ENCODE measurements at places on chromosomes 1 and 21. TPM values are rescaled to one million over a fixed set of nuclear protein-coding genes. Genes with fewer than 3 reads are reported as not detected.

DNA sequence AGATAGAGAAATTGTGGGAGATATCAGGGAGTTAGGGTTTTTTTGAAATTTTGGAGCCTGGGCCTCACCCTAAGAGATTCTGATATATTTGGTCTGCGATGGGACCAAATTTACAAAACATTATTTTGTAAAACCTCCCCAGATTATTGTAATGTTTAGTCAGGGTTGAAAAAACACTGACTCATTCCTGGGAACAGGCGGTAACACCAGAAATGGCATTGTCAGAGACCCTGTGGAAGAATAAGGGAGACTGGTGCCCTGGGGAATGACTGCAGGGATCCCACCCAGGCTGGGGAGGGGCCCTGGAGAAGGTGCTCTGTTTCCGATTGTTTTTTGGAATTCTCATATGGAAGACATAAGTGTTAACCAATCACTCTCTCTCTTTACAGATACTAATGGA is 13.1 kb upstream of the STRIP1 start:
- no peak overlapping the region for H3K27ac ChIP-seq
- H3K27me3 ChIP-seq: no peaks in the 10 kb centered on the region
- H3K4me3 ChIP-seq: no peak overlapping the region
- no peak for DNase-seq

DNA sequence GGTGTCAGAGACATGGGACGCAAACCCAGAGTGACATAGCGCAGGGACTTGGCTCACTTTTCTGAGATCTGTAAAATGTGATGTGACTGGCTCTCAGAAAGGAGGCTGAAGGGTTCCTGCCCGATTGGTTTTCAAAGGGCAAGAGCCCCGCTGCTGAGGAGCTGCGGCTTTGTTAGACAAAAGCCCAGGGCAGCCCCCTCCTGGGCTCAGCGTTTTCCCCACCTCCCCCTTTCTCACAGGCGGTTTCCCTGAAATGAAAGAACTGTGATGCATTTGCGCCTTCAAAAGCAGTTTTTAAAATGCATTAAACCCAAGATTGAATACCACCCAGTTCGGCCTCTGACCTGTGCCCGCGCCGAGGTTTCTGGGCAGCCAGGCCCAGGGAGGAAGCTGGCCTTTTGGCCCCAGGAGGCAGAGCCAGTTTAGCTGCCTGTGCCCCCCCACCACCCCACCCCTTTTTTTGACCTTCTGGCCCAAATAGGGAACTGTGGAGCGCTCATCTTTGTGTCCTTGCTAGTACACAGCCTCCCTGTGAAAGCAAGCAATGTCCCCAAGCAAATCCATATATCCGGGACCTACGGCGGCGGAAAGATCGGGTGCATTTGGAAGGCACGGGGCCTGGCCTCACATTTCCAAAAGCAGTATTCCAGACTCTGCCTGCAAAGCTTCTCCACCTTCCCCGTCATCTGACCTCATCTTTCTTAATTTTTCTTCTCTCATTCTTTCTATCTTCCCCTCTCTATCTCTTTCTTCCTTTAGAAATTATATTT is 28.6 kb downstream of the CD247 start:
- no peaks in the 10 kb centered on the region for H3K4me1 ChIP-seq
- peaks cover 21% of the 10 kb centered on the region for H3K27me3 ChIP-seq
- DNase-seq: no peak

- no peak overlapping the region for H3K27ac ChIP-seq
- no peak overlapping the region for H3K4me3 ChIP-seq
- H3K27me3 ChIP-seq: no peaks in the 10 kb centered on the region
- H3K4me1 ChIP-seq: no peaks in the 10 kb centered on the region
- DNase-seq: peak; percentile 70
- H3K36me3 ChIP-seq: no peaks in the 10 kb centered on the region
These were observed 9.2 kb upstream of the SLAMF8 start for GRCh38 chr1:159817276-159818041.

GRCh38 chr1:155970531-155971167 is 7.7 kb downstream of the ARHGEF2 start:
- peaks cover 16% of the 10 kb centered on the region for H3K36me3 ChIP-seq
- no peaks in the 10 kb centered on the region for H3K27me3 ChIP-seq
- no peak overlapping the region for H3K4me3 ChIP-seq
- peaks cover 95% of the 10 kb centered on the region for H3K4me1 ChIP-seq

- peak overlapping the region; percentile 46 for H3K27ac ChIP-seq
- no peak for DNase-seq
- no peaks in the 10 kb centered on the region for H3K27me3 ChIP-seq
- H3K4me1 ChIP-seq: peaks cover 92% of the 10 kb centered on the region
These were observed 26.8 kb upstream of the SLC30A1 start for GRCh38 chr1:211605603-211606331.

- peaks cover 10% of the 10 kb centered on the region for H3K36me3 ChIP-seq
- peak; percentile 98 for DNase-seq
- peak overlapping the region; percentile 83 for H3K27ac ChIP-seq
- no peaks in the 10 kb centered on the region for H3K27me3 ChIP-seq
- no peak overlapping the region for H3K4me3 ChIP-seq
These were observed 80.9 kb downstream of the TTC3 start for GRCh38 chr21:37153935-37154350.

GRCh38 chr1:18874600-18874999 is 15.1 kb upstream of the TAS1R2 start:
- no peak overlapping the region for H3K4me3 ChIP-seq
- H3K4me1 ChIP-seq: no peaks in the 10 kb centered on the region
- no peak overlapping the region for H3K27ac ChIP-seq
- DNase-seq: no peak
- H3K27me3 ChIP-seq: no peaks in the 10 kb centered on the region

DNA sequence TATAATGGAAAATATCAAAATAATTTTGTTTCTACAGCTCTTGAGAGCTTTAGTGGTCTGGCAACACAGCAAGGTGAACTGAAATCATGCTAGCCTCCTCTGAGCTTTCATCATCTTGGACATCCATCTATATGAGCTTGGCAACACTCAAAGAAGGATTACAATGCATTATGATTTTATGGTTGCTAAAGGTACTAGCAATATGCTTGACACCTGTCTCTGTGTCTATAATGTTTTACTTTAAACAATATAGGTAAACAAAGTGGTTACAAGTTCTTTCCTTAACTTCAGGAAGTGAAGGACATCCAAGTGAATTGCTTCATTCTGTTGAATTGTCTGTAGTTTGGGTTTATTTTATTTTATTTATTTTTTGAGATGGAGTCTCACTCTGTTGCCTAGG is 203.7 kb upstream of the RRP15 start:
- H3K4me3 ChIP-seq: no peak overlapping the region
- no peak for DNase-seq
- no peaks in the 10 kb centered on the region for H3K4me1 ChIP-seq
- H3K27me3 ChIP-seq: no peaks in the 10 kb centered on the region
- no peaks in the 10 kb centered on the region for H3K36me3 ChIP-seq

DNA sequence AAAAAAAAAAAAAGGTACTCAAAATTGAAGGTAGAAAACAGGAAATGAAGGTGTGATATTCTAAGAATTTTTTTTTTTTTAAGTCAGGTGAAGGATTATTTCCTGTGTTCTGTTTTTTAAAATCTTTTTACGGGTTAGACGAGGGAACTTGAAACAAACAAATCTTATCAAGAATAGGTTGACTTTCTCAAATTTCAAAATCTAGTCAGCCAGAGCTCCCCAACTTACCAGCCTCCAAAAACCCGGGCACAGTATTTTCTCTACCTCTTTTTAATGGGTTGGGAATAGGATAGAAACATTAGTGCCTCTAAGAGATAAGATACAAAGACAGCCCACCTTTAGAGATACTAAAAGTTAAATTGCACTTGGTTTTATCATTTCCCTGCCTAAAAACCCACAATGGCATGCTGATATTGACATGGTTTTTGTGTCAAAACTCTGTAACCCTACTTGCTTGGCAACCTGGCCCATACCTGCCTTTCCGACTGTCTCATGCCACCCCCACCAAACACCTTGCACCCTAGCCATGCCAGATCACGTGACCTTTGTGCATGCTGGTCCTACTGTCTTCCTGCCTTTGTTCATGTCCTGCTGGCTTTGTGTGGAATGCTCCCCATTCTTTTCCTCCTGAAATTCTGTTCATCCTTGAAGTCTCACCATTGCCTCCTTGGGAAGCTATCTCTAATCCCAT is 4.2 kb downstream of the RCAN3 start:
- H3K4me1 ChIP-seq: peaks cover 39% of the 10 kb centered on the region
- H3K27me3 ChIP-seq: no peaks in the 10 kb centered on the region
- no peaks in the 10 kb centered on the region for H3K36me3 ChIP-seq
- no peak for DNase-seq

DNA sequence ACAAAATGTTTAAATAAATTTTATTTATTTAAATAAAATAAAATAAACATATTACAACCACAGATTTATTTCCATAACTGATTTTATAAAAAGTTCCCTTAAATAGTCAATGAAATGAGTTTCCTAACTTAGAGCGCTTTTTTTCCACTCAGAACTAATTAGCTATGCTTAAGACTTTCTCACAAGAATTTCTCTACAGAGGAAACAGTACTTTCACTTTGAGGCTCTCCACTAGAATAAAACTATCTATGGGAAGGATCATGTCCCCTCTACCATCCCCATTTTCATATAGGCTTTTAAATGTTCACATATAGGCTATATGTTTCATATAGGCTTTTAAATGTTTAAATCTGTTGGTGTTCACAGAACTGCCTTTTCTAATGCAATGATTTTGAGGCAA is 40.0 kb upstream of the DPH5 start:
- H3K4me3 ChIP-seq: no peak overlapping the region
- no peak overlapping the region for H3K27ac ChIP-seq
- H3K36me3 ChIP-seq: no peaks in the 10 kb centered on the region
- no peaks in the 10 kb centered on the region for H3K27me3 ChIP-seq
- no peak for DNase-seq

DNA sequence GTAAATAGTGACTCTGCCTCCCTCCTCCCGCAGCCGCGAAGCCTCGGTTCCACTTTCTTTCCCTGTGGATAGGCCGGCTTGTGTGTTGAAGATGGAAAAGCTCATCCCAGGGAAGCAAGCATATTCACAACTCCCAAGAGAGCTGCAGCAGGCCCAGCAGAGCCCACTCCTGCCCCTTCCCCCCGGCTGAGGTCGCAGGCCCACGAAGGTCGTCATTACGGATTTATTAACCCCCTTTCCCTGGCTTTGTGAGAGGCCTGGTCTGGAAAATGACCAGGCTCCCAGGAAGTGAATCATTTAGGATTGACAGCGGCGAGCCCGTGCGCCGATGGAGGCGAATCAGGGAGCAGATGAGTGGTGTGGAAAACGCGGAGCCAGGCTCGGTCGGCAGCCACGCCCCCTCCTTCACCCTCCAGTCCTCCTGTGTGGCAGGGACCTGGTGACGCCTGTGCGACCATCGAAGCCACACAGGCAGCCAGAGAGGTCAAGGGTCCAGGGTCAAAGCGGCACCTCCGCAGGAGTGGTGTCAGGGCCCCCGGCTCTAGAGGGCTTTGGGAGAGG is 93.4 kb downstream of the PRDM16 start:
- no peaks in the 10 kb centered on the region for H3K36me3 ChIP-seq
- H3K27ac ChIP-seq: no peak overlapping the region
- DNase-seq: no peak
- no peak overlapping the region for H3K4me3 ChIP-seq

DNA sequence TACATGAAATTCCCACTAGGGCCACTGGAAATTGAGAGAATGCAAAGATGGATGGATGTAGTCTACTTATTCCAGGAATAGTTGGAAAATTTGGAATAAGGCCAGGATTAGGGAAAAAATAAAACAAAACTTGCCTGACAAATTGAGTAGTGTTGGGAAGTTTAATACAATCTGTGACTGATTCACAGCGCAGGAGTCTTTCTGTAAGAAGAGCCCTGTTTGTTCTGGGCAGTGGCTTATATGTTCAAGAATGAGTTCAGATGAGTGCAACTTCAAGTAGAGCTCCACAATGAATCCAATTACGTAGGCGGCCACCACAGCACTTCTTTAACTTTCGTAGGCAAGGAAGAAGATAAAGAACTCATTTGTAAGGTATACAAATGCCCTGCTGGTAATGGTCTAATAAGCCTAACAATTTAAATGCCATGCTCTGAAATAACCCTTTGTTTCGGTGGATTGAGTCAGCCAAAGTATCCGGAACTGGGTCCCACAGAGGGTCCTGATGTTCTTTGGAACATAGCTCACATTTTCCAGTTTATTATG is 47.1 kb upstream of the KCNE1 start:
- no peak overlapping the region for H3K4me3 ChIP-seq
- H3K27ac ChIP-seq: no peak overlapping the region
- no peaks in the 10 kb centered on the region for H3K36me3 ChIP-seq
- no peaks in the 10 kb centered on the region for H3K4me1 ChIP-seq
- H3K27me3 ChIP-seq: no peaks in the 10 kb centered on the region

GRCh38 chr1:179677882-179678281 is 65.2 kb upstream of the FAM163A start:
- H3K27ac ChIP-seq: no peak overlapping the region
- H3K27me3 ChIP-seq: no peaks in the 10 kb centered on the region
- no peak for DNase-seq

DNA sequence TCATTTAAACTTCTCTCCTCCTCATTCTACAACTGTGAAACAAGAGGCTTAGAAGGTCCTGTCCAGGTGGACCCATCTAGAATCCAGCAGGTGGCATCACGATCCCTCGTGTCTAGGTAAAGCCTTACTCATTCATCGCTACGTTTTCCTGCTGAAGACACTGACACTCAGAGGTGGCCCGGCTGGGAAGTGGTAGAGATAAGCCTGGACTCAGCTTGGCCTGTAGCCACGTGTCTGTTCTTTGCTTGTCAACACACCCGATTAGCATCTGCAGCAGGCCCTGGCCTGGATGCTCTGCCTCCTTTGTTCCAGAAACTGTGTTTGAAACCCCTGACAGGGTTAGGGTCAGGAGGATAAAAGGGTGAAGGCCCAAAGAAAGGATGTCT is 43.4 kb downstream of the PARP1 start:
- peaks cover 90% of the 10 kb centered on the region for H3K36me3 ChIP-seq
- DNase-seq: no peak
- no peaks in the 10 kb centered on the region for H3K27me3 ChIP-seq
- no peaks in the 10 kb centered on the region for H3K4me1 ChIP-seq
- no peak overlapping the region for H3K27ac ChIP-seq

AJAP1 gene
- polyA plus RNA-seq: not detected

PCSK9 gene
- polyA plus RNA-seq: 80.9 TPM

GUCA2B gene
- not detected for polyA plus RNA-seq

B3GALT2 gene
- not detected for polyA plus RNA-seq
